ENCODE measurements at places on chromosomes 7 and 10.

GRCh38 chr10:42997849-42998165 lies 79.1 kb upstream of the RET start:
- H3K27ac ChIP-seq = no peak overlapping the region
- H3K4me3 ChIP-seq = no peak overlapping the region
- no peaks in the 10 kb centered on the region for H3K36me3 ChIP-seq
- H3K4me1 ChIP-seq = no peaks in the 10 kb centered on the region
- no peaks in the 10 kb centered on the region for H3K27me3 ChIP-seq
- DNase-seq = no peak

- H3K4me3 ChIP-seq = no peak overlapping the region
- H3K36me3 ChIP-seq = no peaks in the 10 kb centered on the region
- H3K27ac ChIP-seq = no peak overlapping the region
- no peaks in the 10 kb centered on the region for H3K27me3 ChIP-seq
Measured at GRCh38 chr7:89012016-89012415, 216.5 kb upstream of the TEX47 start.

DNA sequence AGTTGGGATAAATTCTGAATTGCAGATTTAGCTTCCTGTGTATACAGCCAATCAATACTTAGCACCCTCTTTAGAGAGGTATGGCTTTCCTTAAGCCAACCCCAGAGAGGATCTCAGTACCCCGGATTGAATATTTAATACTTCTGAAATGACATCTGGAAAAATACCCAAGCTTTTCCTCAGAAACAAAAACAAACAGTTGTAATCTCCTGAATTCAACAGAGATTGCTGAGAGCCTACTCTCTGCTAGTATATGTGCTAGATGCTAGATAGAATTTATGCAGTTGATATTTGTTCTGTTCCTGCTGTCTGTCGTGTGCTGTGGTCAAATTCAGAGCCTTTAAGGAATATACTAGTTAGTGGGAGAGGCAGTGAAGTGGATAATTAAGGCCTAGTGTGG lies 21.1 kb downstream of the STARD3NL start:
- DNase-seq = no peak
- H3K4me1 ChIP-seq = no peaks in the 10 kb centered on the region
- no peaks in the 10 kb centered on the region for H3K27me3 ChIP-seq
- no peak overlapping the region for H3K27ac ChIP-seq
- H3K36me3 ChIP-seq = peaks cover 2% of the 10 kb centered on the region

- H3K4me1 ChIP-seq = no peaks in the 10 kb centered on the region
- no peaks in the 10 kb centered on the region for H3K36me3 ChIP-seq
- no peak overlapping the region for H3K4me3 ChIP-seq
- no peaks in the 10 kb centered on the region for H3K27me3 ChIP-seq
- H3K27ac ChIP-seq = no peak overlapping the region
Measured at GRCh38 chr7:78226059-78226719, 427.6 kb downstream of the PHTF2 start.

- H3K4me3 ChIP-seq = no peak overlapping the region
- no peak overlapping the region for H3K27ac ChIP-seq
- H3K27me3 ChIP-seq = no peaks in the 10 kb centered on the region
- peaks cover 2% of the 10 kb centered on the region for H3K4me1 ChIP-seq
- no peaks in the 10 kb centered on the region for H3K36me3 ChIP-seq
Measured at GRCh38 chr7:116742641-116743040, 70.6 kb downstream of the MET start.

GRCh38 chr10:49053053-49053997 lies 62.0 kb downstream of the VSTM4 start:
- H3K4me1 ChIP-seq = peaks cover 2% of the 10 kb centered on the region
- H3K4me3 ChIP-seq = no peak overlapping the region
- H3K27ac ChIP-seq = no peak overlapping the region
- DNase-seq = no peak
- no peaks in the 10 kb centered on the region for H3K27me3 ChIP-seq

DNA sequence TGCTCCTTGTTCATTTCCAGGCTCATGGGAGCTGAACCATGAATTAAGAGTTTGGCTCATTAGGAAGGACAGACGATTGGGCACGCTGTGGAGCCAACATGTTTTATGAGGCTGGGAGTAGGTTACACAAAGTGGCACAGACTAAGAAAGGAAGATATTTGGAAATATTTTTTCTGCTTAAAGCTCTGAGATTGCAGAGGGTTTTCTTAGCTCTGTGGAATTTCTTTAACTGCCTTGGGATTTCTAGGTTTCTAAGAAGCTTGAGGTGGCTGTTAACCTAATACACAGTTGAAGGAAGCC lies 344.6 kb downstream of the RNLS start:
- no peak overlapping the region for H3K27ac ChIP-seq
- DNase-seq = no peak
- H3K27me3 ChIP-seq = no peaks in the 10 kb centered on the region
- H3K4me1 ChIP-seq = peaks cover 7% of the 10 kb centered on the region
- H3K36me3 ChIP-seq = no peaks in the 10 kb centered on the region
- no peak overlapping the region for H3K4me3 ChIP-seq

- no peak overlapping the region for H3K27ac ChIP-seq
- H3K4me3 ChIP-seq = no peak overlapping the region
- H3K4me1 ChIP-seq = no peaks in the 10 kb centered on the region
- H3K36me3 ChIP-seq = no peaks in the 10 kb centered on the region
Measured at GRCh38 chr10:44125879-44126278, 259.0 kb downstream of the CXCL12 start.

GRCh38 chr7:73971322-73971703 lies 56.7 kb upstream of the ELN start:
- H3K4me3 ChIP-seq = no peak overlapping the region
- no peaks in the 10 kb centered on the region for H3K27me3 ChIP-seq
- H3K36me3 ChIP-seq = no peaks in the 10 kb centered on the region
- DNase-seq = no peak

- no peak overlapping the region for H3K27ac ChIP-seq
- no peaks in the 10 kb centered on the region for H3K36me3 ChIP-seq
- peaks cover 59% of the 10 kb centered on the region for H3K27me3 ChIP-seq
- DNase-seq = peak; percentile 36
- peaks cover 8% of the 10 kb centered on the region for H3K4me1 ChIP-seq
Measured at GRCh38 chr10:104639590-104640338, 1.3 kb upstream of the SORCS3 start.

DNA sequence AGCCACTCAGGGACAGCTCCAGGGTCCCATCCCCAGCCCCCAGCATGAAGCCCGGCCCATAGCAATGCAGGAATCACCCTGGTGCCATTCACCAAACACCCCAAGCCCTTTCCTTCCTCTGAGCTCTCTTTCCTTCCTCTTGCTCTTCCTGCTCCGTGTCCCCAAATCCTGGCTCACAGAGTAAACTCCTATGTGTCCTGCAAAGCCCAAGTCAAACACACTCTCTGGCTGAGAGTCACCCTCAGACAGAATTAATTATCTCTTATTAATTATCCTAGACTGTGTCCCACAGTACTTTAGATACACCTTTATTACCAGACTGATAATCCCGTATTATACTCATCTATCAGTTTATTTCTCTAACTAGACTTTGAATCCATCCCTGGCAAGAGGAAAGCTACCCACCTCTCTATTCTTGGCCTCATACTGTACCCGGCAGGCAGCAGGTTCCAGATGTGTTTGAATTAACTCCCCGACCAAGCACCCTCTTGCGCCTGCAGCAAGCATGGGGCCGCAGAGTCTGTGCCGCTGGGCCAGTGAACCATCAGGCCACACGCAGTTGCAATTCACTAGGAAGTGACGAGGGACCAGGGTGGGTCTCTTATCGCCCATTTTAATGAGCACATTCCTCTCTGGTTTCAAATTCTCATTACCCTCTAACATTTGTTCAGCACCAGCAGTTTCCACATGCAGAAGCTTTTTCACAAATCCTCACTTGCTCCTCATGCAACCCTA lies 86.7 kb downstream of the PRKAG2 start:
- peaks cover 6% of the 10 kb centered on the region for H3K4me1 ChIP-seq
- H3K27me3 ChIP-seq = no peaks in the 10 kb centered on the region

GRCh38 chr7:17302575-17303142 lies 4.2 kb downstream of the AHR start:
- H3K36me3 ChIP-seq = no peaks in the 10 kb centered on the region
- H3K4me3 ChIP-seq = no peak overlapping the region
- peaks cover 1% of the 10 kb centered on the region for H3K4me1 ChIP-seq
- no peak for DNase-seq

DNA sequence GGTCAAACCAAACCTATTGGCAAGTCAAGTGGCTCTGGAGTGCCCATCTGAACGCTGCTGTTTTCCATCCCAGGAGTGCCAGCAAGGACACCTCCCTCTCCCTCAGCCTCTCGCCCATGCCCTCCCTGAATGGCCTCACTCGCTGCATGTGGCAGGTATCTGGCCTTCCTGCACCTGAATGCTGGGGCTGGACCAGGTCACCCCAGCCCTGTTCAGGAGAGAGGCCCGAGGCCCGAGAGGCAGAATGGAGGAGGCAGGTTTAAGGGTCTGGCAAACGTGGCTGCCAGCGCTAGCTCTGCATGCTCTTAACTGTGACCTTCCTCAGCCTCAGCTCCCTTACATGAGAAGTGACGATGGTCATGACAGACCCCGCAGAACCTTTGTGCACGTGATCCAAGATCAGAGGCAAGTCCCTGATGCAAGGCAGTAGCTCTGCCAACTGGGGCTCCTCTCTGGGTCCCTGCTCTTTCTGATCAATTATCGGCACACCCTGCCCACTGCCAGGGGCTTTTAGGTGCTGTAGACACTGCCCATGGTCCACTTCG lies 295.7 kb upstream of the ZMIZ1 start:
- H3K36me3 ChIP-seq = no peaks in the 10 kb centered on the region
- no peak overlapping the region for H3K4me3 ChIP-seq
- DNase-seq = no peak
- no peak overlapping the region for H3K27ac ChIP-seq
- peaks cover 19% of the 10 kb centered on the region for H3K4me1 ChIP-seq

- H3K27me3 ChIP-seq = no peaks in the 10 kb centered on the region
- H3K36me3 ChIP-seq = peaks cover 100% of the 10 kb centered on the region
- no peak overlapping the region for H3K4me3 ChIP-seq
- no peaks in the 10 kb centered on the region for H3K4me1 ChIP-seq
- DNase-seq = no peak
- no peak overlapping the region for H3K27ac ChIP-seq
Measured at GRCh38 chr10:128102480-128103228, 23.6 kb downstream of the MKI67 start.

- no peak overlapping the region for H3K27ac ChIP-seq
- H3K36me3 ChIP-seq = no peaks in the 10 kb centered on the region
- H3K4me1 ChIP-seq = no peaks in the 10 kb centered on the region
- H3K27me3 ChIP-seq = no peaks in the 10 kb centered on the region
- H3K4me3 ChIP-seq = no peak overlapping the region
- DNase-seq = no peak
Measured at GRCh38 chr10:81081887-81082620, 544.4 kb downstream of the SH2D4B start.

- no peak overlapping the region for H3K27ac ChIP-seq
- no peak for DNase-seq
- H3K4me1 ChIP-seq = no peaks in the 10 kb centered on the region
- no peaks in the 10 kb centered on the region for H3K27me3 ChIP-seq
Measured at GRCh38 chr7:102991077-102991539, 78.3 kb downstream of the LRRC17 start.

DNA sequence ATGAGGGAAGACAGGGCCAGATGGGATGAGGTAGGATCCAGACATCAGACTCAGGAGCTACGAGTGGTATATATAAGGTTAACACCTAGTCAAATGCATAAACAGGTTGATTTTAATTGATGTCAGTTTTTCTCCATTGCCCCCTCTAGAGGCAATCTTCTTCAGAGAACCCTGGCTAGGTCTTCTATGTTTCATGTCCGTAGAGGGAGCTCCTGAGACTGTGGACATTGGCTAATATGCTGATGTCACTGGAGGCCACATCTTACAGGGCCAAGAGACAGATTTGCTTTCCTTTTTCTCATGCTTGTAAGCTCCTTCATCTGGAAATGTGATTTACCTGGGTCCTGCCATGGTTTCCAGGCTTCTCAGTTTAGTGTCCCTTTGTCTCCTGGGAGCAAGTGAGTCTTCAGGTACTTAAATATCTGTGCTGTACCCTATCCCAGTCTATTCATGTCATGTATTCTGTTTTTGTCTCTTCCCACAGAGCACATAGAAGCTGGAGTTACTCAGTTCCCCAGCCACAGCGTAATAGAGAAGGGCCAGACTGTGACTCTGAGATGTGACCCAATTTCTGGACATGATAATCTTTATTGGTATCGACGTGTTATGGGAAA lies 161.6 kb upstream of the PRSS1 start:
- H3K4me3 ChIP-seq = no peak overlapping the region
- H3K4me1 ChIP-seq = no peaks in the 10 kb centered on the region
- no peaks in the 10 kb centered on the region for H3K36me3 ChIP-seq
- no peak overlapping the region for H3K27ac ChIP-seq
- no peaks in the 10 kb centered on the region for H3K27me3 ChIP-seq

GRCh38 chr7:94178230-94178629 lies 174.1 kb upstream of the BET1 start:
- no peaks in the 10 kb centered on the region for H3K4me1 ChIP-seq
- H3K27ac ChIP-seq = no peak overlapping the region
- H3K27me3 ChIP-seq = no peaks in the 10 kb centered on the region

GRCh38 chr10:17210361-17210760 lies 8.9 kb upstream of the TRDMT1 start:
- no peaks in the 10 kb centered on the region for H3K36me3 ChIP-seq
- H3K27me3 ChIP-seq = no peaks in the 10 kb centered on the region
- H3K27ac ChIP-seq = no peak overlapping the region
- peaks cover 6% of the 10 kb centered on the region for H3K4me1 ChIP-seq

DNA sequence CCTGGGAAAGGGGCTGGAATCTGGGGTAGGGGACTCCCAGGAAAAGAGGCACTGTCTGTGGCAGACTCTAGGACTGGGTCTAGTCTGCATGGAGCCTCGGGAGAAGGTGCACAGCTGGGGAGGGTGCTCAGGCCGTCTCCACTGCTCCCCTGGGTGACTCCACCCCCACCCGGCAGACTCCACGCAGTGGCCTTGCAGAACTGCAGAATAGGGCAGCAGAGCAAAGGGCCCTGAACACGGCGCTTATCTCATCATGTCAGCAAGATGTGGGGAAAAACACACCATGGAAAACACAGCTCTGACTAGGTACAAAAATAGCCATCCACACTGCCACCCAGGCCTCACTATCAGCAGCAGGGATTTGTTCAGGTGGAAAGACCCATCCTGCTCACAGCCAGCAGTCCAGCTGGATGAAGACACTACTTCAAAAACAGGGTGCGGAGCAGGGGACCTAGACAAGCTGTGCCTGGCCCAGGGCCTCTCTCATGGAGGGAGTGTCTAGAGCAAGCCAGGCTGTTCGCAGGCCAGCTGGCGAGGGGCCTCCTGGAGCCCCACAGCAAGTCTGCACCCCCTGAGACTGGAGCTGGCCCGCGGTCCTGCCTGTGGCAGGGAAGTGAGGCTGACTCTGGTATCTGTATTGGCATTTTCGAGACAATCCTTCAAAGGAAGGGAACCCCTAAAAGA lies 11.7 kb downstream of the MAT1A start:
- no peaks in the 10 kb centered on the region for H3K27me3 ChIP-seq
- H3K36me3 ChIP-seq = no peaks in the 10 kb centered on the region
- H3K4me3 ChIP-seq = no peak overlapping the region
- no peak overlapping the region for H3K27ac ChIP-seq
- no peak for DNase-seq

GRCh38 chr10:109966961-109967738 lies 40.6 kb upstream of the ADD3 start:
- no peaks in the 10 kb centered on the region for H3K36me3 ChIP-seq
- H3K4me3 ChIP-seq = no peak overlapping the region
- DNase-seq = no peak
- peaks cover 8% of the 10 kb centered on the region for H3K4me1 ChIP-seq

All from neuronal stem cell (in vitro differentiated cells).